ENCODE measurements at places on chromosomes 6 and 20.

DNA sequence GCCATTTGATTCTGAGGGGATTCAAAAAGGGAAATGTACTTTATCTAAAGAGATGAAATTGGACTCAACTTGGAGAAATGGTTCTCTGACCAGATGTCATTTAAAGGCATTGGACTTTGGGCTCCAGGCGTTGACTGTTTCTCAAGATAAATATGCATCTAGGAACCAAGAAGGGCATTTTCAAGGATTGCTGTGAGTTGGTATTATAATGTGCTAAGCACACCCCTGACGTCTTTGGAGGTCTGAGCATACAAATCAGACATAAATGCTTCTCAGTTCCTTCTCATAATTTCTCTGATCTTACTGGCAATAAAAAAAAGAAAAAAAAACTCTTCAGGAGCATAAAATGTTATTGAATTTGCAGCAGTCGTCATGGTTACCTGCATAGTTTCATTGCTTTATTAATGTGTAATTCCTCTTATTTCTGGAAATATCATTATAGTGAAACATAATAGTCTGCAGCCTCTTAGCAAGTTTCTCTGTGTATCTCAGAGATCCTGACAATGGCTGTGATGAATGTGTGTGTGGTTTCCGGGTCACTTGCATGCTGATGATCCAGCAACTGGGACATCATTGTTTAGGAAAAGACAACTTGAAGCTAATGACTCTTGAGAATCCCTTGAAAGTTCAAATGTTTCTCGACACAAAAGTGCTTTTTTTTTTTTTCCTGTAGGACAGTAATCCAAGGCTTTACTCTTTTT, 136.0 kb downstream of the AIG1 start:
- no peak for DNase-seq

DNA sequence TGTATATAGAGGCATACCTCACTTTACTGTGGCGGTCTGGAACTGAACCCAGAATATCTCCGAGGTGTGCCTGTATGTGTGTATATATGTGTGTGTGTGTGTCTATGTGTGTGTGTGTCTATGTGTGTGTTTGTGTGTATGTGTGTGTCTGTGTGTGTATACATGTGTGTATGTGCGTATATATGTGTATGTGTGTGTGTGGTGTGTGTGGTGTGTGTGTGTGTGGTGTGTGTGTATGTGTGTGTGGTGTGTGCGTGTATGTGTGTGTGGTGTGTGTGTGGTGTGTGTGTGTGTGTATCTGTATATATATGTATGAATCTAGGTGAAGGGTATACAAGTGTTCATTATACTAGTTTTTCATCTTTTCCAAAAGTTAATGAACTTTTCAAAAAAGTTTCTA, 4.2 kb upstream of the NPEPL1 start:
- DNase-seq, result no peak

DNA sequence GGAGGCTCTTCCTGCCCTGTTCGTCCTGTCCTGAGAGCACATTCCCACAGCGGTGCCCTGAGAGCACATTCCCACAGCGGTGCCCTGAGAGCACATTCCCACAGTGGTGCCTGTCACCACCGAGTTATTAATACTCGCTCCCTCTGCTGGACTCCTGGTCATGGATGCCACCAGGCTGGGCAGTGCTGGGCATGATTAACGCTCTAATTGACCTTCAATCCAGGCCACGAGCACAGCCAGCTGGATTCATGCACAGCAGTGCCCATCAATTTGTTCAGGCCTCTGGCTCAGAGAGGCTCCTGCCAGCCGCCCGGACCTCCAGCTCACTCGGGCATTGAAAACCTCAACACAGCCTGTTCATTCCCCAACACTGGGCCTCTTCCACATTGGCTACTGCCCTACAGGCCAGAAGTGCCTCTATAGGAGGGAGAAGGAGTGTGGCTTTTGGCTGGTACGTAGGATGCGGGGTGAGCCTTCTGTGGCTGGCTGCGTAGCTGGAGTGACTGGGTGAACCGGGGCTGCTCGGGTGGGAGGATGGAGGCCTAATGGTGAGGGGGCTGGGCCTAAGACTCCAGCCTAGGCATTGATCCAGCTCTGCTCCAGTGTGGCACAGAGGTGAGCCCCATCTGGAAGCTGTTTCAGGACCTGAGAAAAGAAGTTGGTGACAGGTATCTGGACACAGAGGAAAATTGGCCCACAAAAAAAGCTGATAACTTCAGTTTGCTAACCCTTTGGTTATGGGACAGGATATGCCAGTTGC, 9.3 kb downstream of the IP6K3 start:
- DNase-seq, result no peak

DNA sequence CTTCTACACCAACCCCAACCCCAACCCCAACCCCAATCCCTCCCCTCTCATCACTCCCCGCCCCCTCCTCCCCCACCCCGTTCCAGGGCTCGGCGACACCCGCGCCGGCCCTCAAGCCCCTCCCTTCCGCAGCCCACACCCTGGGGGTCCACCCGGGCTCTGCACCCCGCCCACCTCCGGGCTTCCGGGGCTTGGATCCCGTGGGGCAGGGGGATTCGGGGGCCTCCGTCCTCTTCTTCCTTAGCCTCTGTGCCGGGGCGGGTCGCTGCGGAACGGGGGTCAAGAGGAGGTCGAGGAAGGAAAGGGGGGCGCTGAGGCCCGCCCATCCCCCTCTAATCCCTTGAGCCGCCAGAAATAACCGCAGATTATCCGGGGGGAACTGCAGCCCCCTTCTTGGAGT, 690 bp downstream of the TULP1 start:
- no peak for DNase-seq

DNA sequence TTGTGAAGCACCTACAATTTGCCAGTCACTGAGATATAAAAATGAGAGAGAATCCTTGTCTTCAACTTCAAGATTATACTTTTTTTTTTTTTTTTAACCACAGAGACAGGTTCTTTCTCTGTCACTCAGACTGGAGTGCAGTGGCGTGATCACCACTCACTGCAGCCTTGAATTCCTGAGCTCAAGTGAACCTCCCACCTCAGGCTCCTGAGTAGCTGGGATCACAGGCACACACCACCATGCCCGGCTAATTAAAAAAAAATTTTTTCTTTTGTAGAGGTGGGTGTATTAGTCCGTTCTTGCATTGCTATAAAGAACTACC, 51.6 kb upstream of the PMEPA1 start:
- DNase-seq, result no peak

DNA sequence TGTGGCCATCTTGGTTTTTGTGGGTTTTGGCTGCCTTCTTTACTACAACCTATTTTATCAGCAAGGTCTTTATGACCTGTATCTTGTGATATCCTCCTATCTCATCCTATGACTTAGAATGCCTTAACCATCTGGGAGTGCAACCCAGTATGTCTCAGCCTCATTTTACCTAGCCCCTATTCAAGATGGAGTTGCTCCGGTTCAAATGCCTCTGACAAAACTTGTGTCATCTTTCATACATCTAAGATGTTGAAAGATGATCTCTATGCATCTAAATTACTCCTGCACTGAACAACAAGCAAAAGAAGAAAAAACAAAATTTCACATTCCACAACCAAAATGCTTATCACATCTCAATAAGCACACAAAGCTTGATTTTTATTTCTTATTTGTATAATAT, 129.5 kb upstream of the CNR1 start:
- no peak for DNase-seq

- no peak for DNase-seq
Observed at GRCh38 chr6:91611190-91611589, 1024.3 kb upstream of the MAP3K7 start.

DNA sequence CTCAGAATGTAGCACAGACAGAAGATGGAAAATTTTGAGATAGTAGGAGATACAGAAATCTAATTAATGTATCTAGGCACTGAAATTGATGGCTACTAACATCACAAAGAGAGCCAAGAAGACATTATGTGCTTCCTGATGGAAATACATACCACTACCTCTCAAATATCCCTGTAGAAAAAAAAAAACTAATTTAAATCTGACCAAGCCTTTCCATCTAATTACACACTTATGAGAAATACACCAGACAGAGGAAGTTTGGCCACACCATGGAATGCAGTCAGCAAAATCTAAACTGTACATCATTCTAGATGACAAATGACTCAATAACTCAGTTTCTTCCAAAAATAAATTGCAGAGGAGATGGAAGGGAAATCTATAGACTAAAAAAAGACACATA, 18.9 kb downstream of the VPS52 start:
- no peak for DNase-seq

DNA sequence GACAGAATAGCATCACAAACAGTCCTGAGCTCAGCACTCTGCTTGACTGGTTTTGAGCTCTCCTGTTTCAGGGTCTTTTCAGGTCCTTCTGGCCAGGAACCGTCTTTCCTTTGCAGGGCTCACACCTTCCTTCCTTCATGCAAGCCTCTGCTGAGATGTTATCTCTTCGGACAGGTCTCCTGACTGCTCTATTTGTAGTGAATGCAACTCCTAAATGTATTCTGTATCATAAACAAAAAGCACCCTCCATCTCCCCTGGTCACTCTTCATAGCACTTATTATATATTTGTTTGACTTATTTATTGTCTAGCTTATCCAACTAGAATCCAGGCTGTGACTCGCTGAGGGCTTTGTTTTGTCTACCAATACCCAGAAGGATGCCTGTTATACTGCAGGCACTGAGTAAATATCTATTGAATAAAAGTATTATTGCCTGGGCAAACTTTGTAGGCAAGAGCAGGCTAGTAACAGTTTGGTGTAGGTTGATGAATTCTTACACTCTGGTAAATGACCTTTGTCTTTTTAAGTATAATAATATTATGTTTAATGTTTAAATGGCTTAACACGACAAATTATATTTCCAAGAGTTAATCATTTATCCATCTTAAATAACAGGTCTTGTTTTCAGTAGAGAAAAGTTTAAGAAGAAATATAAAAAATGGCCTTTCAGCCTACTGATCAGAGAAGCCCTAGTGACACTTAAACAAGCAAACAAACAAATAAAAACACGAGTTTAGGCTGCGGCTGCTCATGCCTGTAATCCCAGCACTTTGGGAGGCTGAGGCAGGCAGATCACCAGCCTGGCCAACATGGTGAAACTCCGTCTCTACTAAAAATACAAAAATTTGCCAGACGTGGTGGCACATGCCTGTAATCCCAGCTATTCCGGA, 199.7 kb downstream of the BCAS1 start:
- no peak for DNase-seq

DNA sequence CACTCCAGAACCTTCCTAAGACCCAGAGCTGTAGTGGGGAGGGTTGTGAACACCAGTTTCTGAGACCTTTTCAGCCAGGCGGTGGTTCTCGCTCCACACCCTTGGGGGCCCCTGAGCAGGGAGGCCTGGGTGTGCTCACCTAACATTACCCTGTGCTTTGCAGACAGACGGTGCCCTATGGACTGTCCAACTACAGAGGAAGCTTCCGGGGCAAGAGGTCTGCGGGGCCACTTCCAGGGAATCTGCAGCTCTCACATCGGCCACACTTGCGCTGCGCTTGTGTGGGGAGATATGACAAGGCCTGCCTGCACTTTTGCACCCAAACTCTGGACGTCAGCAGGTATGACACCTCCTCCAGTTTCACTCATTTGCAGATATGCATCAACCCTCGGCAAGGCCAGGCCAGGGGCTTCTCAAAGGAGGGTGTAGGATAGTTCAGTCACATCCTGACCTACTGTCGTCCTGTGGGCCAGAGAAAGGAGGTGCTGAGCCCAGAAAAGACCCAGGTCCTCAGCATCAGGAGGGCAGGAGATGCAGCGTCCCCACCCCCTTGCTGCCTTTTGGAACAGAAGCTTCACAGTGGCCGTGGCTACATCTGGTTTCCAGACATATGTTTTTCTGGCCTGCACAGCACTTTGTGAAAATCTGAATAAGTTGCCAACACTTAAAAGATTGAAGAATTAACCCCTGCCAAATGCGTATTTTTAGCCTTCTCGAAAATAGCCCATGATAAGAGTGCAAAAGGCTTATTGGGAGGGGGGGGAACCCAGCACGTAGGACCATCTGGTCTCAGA, 20.6 kb downstream of the EDN3 start:
- DNase-seq, result no peak

- peak; percentile 39 for DNase-seq
Observed at GRCh38 chr6:132300323-132300949, 100.8 kb downstream of the MOXD1 start.

DNA sequence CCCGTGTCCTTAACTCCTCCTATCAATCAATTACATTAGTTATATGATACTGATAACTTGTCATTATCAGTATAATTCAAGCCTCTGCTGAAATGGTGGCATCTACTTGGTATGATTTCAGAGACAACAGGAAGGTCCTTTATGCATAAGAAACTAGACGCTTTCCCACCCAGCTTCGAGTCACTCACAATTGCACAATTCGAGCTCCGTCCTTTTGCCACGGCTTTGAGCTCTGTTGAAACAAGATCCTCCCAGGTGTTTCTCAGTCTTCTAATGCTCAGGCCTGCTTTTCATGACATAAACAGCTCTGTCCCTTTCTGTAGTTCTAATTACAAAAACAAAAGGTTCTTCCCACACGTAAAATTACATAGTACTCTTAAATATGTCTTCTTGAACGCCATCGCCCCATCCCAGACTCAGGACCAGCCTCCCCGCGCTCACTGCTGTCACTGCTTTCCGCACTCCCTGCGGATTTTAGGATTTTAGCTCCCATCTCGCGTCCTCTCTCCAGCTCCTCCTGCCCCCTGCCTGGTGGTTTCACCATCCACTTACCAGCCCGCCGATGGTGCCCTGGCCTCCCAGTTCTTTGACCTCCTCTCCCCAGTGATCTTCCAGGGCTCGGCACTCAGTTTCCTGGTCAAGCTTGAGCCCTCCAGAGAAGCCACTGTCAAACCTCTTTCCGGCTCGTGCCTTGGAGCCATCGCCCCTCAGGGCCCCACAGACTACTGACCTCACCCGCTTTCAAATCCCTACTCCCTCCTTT, 23.2 kb upstream of the PNPLA1 start:
- peak; percentile 63 for DNase-seq

DNA sequence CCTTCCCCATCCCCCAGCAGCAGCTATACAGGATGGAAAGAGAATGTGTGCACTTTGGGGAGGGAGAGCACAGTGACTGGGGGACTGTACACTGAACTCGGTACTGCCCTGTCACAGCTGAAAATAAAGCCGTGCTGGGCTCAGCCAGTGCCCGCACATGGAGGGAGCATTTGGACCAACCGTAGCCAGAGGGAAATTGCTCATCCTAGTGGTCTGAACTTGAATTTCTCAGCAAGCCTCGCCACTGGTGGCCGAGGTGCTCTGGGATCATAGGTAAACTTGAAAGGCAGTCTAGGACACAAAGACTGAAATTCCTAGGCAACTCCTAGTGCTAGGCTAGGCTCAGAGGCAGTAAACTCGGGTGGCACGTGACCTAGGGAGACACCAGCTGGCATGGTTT, 61.0 kb downstream of the DZANK1 start:
- DNase-seq, result no peak

DNA sequence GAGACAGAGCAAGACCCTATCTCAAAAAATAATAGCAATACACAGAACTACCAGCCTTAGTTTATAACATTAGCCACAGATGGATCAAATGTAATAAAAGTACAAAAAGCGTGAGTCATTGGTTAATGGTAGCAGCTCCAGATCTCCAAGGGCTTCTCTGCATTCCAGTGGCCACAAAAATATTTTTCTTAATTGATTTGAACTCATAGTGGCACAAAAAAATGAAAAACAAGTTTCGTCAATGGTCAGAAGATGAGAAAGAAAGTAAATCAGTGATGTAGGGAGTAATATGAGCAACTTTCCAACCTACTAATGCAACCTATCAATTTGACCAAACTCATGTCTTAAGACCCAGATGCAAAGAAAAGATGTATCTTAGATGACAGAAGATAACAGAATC, 79.6 kb downstream of the CEP57L1 start:
- DNase-seq, result no peak

Measured in mammary epithelial cell (primary cell).